Stimulated activated CD4-positive, alpha-beta T cell treated with anti-CD3 and anti-CD28 coated beads, Interleukin-12 subunit alpha, Interleukin-12 subunit beta, amount 100 ng/mL, for 48 hours (primary cell): ENCODE measurements at places on chromosomes 11 and 22.

- DNase-seq = no peak
Observed at GRCh38 chr22:43992331-43992821, 31.7 kb upstream of the PARVB start.

DNA sequence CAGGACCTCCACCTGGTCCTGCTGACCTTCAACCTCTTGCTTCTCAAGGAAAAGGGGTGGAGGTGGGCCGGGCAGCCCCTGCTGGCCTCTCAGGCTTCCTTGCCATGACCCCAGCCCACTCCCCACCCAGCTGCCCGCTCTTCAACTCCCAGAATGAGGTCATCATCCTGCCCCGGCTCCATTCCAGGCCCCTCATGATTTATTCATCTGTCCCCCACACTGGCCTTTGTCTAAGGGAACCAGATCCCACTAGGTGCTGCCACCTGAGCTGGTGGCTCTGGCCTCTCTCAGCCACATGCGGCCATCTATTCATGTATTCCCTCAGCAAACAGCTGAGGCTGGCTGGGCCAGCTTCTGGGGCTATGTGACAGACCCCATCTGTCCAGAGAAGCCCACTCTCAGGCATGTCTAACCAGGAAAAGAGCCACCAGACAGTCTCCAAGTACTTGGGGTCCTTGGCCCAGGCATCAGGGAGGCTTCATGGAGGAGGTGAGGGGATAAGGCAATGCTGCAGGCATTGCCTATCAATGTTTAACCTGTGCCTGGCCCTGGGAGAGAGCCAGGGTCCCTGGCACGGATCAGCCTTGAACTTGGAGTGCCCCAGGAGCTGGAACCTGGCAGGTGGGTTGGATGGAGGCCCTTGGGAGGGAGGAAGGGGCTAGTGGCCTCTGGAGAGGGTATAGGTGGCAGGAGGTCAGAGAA lies 2.2 kb upstream of the CABP2 start:
- no peak for DNase-seq

DNA sequence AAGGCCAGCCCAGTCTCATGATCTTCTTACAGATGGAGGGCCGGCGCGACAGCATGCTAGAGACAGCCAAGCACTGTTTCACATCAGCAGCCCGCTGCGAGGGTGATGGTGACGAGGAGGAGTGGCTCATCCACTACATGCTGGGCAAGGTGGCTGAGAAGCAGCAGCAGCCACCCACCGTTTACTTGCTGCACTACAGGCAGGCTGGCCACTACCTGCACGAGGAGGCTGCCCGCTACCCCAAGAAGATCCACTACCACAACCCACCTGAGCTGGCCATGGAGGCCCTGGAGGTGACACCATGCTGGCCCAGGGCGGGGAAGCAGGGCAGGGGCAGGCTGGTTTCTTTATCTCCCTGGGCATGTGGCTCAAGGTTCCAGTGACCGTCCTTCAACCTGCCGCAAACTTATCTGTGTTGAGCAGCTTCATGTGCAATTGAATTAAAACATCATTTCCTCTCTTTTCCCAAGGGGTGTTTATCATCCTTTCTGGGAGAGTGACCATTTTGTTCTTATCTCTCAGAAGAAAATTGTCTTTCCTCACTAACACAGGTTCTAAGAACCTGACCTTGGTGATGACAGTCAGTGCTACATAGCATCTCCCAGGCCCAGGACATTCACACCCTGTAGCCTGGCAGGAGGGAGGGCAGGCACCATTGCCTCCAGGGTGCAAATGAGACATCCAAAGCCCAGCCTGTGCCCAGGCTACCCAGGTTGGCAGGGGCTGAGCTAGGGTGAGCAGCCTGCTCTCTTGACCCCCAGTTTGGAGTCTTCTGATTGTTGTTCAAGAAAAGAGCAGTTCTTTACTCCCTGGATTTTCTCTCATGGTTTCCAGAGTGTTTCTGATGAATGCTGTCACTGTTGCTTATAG lies 80.7 kb downstream of the CABIN1 start:
- DNase-seq = no peak

DNA sequence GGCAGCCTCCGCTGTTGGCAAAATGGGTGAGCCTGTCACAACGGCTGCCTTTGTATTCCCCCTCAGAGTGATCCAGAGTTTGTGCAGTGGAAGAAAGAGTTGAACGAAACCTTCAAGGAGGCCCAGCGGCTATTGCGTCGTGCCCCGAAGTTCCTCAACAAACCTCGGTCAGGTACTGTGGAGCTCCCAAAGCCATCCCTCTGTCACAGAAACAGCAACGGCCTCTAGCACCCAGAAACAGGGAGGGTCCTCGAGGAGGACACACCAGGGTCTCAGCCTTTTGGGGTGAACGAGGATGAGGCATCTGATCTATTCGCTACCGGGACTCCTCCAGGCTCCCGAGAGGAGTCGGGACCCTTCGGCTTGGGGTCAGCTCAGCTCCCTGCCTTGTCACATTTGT lies 19.8 kb upstream of the MYO18B start:
- no peak for DNase-seq

DNA sequence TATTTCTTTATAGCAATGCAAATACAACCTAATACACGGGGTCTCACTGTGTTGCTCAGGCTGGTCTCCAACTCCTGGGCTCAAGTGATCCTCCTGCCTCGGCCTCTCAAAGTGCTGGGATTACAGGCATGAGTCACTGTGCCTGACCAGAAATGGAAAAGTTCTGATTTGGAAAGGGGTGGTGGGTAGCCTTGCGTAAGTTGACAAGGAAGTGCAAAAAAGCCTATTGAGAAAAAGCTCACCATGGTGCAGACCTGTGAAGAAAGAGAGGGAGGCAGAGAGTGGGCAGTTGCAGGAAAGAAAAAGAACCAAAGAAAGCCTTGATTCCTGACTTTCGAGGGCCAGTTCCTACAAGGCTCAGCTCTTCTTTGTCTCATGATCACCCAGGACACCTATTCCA lies 27.1 kb downstream of the AGBL2 start:
- DNase-seq = no peak

GRCh38 chr11:35463331-35463751 lies 44.0 kb upstream of the SLC1A2 start:
- no peak for DNase-seq

DNA sequence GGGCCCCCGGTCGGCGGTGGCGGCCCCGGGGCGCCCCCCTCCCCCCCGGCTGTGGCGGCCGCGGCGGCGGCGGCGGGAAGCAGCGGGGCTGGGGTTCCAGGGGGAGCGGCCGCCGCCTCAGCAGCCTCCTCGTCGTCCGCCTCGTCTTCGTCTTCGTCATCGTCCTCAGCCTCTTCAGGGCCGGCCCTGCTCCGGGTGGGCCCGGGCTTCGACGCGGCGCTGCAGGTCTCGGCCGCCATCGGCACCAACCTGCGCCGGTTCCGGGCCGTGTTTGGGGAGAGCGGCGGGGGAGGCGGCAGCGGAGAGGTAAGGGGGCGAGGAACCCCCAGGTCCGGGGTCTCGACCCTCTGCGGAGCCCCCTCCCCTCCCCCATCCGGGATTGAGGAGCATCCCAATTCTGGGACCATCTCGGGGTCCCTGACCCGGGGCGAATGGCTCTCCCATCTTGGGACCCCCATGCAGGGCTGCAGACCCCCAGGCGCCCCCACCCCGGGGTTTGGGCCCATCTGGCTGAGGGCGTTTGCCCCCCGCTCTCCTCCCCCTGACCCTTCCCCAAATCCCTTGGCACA lies 431 bp downstream of the KMT2A start:
- DNase-seq = no peak

- DNase-seq = no peak
Observed at GRCh38 chr11:4619514-4619913, 11.5 kb upstream of the TRIM68 start.

DNA sequence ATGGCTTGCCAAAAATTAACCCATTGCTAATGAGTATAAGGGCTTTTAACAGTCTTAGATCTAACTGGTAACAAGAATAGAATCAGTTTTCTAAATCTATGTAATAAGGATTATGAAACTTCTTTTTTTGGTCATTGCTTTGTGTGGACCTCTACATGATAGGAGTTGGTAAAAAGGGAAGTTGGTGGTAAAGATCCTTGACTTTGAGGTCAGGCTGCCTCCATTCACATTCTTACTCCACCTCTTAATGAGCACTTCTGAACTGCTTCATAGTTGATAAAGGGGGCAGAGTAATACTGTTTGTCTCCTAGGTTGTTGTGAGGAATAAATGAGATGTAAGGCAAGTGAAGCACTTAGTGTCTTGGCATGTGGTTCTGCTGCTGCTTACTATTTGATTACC lies 10.6 kb downstream of the EIF3M start:
- no peak for DNase-seq

DNA sequence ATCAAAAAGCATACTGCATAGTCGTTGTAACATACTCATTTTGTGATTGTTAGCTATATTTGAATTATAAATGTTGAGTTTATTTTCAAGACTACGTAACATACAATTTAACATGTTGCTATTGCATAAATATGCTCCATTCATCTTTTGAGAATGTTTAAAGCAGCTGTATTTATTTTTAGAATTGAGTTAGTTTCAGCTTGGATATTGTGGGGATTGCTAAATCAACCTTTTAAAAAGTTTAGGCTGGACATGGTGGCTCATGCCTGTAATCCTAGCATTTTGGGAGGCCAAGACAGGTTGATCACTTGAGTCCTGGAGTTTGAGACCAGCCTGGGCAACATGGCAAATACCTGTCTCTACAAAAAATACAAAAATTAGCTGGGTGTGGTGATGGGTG lies 288.1 kb downstream of the DYNC2H1 start:
- no peak for DNase-seq

DNA sequence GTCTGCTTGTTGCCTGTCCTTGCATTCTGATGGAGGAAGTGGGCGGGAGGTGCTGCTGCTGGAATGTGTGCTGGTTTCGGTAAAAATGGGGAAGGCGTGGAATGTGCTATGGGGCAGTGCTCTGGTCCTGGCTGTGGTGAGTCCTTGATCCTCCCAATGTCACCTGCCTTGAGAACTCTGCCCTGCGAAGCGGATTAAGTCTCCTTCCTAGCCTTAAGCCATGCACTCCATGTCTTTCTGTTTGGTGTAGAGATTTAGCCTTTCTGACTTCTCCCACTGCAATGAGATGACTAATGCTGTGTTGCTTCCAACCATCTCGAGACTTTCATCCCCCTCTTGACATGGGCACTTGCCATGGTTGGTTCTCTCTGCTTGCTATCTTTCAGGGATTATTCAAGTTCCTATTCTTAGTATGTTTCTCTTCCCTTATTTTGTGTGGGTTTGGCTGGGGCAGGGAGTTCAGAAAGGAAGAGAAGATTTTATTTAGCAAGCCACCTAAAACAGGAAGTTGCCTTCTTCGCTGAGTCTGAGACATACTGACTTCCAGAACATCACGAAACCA lies 687.9 kb downstream of the NTM start:
- DNase-seq = no peak

DNA sequence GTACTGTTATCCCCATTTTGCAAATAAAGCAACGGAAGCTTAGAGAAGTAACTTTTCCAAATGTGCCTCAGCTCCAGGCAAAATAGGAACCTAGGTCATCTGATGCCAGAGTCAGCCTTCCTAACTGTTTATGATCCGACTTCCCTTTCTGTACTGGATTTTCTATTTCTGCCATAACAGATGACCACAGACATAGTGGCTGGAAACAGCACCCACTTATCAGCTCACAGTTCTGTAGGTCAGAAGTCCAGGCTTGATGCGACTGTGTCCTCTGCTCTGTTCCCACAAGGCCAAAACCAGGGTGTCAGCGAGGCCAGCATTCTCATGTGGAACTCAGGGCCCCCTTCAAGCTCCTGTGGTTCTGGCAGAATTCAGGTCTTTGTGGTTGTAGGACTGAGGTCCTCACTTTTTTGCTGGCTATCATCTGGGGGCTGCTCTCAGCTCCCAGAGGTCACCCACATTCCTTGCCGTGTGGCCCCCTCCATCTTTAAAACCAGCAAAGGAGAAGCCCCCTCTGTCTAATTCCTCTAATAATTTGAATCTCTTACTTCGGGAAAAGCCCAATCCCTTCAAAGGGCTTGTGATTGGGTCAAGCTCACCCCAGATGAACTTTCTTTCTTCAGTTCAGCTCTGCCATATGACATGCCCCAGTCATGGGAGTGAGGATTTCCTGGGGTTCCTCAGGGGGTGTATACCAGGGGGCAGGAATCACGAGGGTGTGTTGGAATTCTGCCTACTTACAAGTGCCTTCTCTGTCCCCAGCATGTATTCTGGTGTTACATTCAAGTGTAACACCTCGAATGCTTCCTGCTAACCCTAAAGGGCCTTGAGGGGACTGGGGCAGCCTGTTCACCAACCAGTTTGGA lies 15.3 kb downstream of the KCNJ5 start:
- no peak for DNase-seq

- DNase-seq = no peak
Observed at GRCh38 chr11:34223021-34223813, 117.8 kb downstream of the NAT10 start.

DNA sequence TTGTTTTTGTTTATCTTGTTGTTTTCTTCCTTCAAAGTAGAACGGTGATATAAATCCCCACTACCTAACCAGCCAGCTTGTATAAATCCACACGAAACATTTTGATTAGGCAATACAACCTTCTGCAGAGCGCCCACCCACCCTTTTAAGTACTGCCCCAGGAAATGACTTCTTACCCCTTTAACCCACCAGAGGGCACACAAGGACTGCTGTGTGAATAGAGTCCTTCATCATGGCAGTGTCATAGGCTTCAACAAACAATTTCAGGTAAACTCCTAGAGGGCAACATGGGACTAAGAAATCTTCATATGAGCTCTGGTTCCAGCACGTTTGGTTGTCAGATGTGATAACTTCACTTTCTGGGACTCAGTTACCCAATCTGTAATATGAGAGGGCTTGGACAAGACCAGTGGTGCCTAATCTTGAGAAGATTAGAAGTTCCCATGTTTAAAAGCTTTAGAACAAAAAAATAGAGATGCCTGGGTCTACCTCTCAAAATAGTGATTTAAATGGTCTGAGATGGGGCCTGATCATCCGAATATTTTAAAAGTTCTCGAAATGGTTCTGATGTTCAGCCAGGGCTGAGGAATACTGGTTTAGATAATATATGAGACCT lies 56.1 kb downstream of the PIWIL4 start:
- DNase-seq = peak; percentile 16

DNA sequence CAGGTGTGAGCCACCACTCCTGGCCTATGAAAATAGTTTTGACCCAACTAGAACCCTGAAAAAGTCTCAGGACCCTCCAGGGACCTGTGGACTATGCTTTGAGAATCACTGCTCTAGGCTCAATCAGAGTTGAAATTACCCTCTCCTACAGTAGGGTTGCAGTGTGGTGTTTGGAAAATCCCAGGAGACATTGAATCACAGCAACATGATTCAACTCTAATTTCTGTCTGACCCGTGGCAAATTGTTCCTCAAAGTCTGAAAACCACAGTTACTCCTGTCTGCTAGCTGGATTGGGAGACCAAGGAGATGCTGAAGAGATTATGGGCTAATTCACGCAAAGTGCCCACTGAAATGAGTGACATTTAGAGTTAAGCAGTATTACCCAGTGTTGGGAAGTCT lies 5.4 kb upstream of the MTMR3 start:
- DNase-seq = no peak

- no peak for DNase-seq
Observed at GRCh38 chr11:33860926-33861325, 30.9 kb downstream of the LMO2 start.

- DNase-seq = no peak
Observed at GRCh38 chr22:43044290-43044712, 29.4 kb upstream of the PACSIN2 start.
